Calu3 (cell line): ENCODE measurements at places on chromosomes 1 and 21. TPM values are rescaled to one million over a fixed set of nuclear protein-coding genes. Genes with fewer than 3 reads are reported as not detected.

POU3F1 gene
- not detected in 2 replicates for total RNA-seq

SLC22A15 gene
- 3.9 and 5.0 TPM in 2 replicates for total RNA-seq

ANGPTL3 gene
- not detected in 2 replicates for total RNA-seq

OR10Z1 gene
- not detected in 2 replicates for total RNA-seq

NFASC gene
- total RNA-seq, result not detected in 2 replicates
